Nucleus accumbens (tissue), 56 donors: ENCODE measurements at places on chromosomes 2 and 18.

GRCh38 chr18:35409911-35410310 is 32.8 kb upstream of the ZNF396 start:
- DNase-seq = no peak

- DNase-seq = no peak
Measured at GRCh38 chr2:67670747-67671183, 273.6 kb downstream of the ETAA1 start.

GRCh38 chr2:238128061-238128440 is 10.4 kb upstream of the KLHL30 start:
- no peak for DNase-seq

GRCh38 chr2:110095994-110096633 is 19.5 kb downstream of the MALL start:
- no peak for DNase-seq

- no peak for DNase-seq
Measured at GRCh38 chr18:30632071-30632698, 410.4 kb downstream of the DSC3 start.

- no peak for DNase-seq
Measured at GRCh38 chr2:127675331-127676261, at the start of gene LIMS2. Gene LIMS2 (minus strand): TSS chr2:127675530. CDS start chr2:127675024, 506 bp downstream.

- no peak for DNase-seq
Measured at GRCh38 chr2:183579686-183580085, 455.4 kb downstream of the NUP35 start.

DNA sequence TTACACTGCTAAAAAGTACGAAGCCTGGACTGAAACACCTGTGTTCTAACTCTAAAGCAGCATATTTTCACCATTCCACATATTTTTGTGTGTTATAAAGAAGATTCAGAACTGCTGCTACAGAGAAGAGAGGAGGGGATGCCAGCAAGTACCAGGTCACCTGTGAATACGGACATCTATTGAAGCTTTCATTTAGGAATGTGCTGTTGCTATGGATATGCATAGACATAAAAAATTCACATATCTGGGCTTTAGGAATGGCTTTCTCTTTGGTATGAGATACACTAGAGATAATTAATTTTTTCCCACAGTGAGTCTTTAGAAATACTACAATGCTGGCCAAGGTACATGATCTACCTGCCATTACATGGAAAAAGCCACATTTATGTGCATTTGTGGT is 238.5 kb downstream of the WDR7 start:
- DNase-seq = no peak

DNA sequence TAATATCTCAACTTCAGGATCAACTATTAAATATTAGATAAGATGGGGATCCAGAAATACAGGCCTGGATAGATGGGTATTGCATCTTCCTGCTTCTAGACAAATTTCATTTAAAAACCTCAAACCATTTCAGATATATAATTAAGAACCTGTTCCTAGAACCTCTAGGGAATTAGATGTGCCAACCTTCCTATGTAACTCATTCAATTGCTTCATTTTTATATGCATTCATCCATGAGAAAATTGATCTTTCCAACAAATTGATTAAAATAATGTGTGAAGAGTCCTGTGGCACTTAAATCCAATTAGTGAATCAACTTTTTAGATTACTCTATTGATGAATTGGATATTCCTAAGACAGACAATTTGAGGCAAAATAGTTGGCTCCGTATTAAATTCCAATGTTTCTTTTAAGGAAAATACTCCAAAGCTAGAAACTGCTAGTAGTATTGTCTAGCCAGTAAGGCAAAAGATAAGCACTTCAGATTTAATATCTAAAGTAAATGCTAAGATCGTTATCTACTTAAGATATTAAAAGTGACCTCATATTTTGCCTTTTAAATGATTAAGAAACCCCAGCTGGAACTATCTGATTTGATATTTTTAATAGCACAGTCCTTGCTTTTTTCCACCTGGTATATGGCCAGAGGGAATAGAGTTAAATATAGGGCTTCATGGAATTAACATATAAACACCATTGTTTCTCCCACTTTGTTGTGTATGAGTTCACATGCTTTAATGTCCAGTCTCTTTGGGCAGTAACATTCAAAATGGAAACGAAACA is 35.8 kb downstream of the DARS1 start:
- DNase-seq = no peak

GRCh38 chr2:160721089-160722040 is 227.8 kb upstream of the RBMS1 start:
- DNase-seq = no peak

- DNase-seq = no peak
Measured at GRCh38 chr2:220601674-220602073, 970.4 kb downstream of the EPHA4 start.

- no peak for DNase-seq
Measured at GRCh38 chr2:106334802-106335201, 133.4 kb downstream of the RGPD3 start.

DNA sequence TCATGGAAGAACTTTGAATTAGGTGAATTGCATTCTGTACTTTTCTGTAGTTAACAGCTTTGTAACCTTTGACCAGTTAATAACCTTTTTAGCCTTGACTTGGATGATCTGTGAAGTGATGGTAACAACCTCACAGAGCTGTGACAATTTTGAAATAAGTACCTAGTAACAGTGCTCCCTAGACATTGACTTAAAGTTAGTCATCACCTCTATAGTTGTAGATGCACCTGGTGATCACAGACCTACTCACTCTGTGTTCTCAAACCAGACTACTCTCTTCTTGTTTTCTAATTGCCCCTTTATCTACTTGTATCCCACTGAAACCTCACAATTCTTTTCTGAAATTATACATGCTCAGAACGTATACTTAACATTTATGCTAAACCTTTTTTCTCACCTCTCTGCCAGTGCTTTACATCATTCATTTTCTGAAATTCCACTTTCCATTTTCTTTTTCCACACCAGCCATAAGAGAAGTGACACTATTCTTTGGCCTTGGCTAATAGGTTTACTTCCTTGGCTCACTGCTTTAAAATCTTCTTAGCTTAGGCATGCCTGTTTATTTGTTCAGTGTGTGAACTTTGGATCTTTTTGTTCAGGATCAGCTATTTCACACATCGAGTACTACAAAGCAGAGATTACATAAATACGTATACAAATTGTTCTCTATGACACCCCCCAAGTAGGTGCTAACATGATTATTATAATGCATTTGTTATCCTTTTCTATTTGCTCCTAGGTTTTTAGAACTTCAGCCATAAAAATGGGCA is 9.3 kb downstream of the YPEL5 start:
- no peak for DNase-seq

GRCh38 chr2:56674084-56674483 is 490.3 kb downstream of the CCDC85A start:
- DNase-seq = no peak

DNA sequence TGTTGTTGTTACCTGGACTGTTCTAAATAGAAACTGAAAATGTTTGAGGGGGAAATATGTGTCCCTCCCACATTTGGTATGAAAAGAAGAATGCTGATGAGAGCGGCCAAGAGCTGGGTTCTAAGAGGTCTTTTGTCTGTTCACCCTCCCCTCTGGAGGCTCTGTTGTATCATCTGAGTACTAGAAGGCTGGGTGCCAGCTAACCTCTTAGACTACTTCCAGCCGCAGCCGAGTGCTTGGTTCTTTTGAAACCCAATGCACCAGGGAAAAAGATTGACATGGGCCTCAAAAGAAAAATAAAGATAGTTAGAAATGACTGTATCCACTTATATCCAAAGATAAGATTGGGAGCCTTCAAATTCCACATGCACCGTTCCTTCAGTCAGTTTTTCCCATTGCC is 255.9 kb downstream of the TXNL1 start:
- no peak for DNase-seq

DNA sequence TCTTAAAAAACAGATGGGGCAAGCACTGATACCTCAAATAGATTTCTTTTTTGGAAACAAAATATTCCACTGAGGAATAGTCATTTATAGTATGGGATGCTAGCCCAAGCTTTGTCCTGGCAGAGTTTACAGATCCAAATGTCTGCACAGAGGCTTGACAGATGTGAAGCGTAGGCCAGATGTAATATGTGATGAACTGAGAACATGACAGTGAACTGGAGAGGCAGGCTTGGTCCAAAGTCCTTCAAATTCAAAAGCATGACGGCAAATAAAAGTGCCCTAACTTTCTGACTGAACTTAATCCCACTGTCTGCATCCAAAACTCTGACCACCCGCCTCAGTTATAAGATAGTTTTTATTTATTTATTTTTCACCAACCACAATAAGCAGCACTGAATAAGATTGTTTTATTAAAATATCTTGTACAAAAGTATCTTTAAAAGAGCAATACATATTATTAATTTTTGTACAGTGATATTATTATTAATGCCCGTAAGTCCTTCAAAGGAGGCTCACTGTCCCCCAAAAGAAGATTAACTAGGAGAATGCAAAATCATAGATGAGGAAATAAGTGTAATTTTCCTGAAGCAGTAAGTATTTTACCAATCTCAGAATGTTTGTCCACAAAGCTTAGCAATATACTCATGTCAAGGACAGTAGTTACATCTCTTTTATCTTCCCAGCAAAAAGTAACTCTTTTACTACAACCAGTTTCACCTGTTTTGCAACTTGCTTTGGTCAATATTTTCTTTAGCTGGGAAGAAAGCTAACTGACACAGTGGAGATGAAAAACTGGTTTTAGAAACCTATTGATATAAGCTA is 10.7 kb upstream of the SPOPL start:
- DNase-seq = no peak

DNA sequence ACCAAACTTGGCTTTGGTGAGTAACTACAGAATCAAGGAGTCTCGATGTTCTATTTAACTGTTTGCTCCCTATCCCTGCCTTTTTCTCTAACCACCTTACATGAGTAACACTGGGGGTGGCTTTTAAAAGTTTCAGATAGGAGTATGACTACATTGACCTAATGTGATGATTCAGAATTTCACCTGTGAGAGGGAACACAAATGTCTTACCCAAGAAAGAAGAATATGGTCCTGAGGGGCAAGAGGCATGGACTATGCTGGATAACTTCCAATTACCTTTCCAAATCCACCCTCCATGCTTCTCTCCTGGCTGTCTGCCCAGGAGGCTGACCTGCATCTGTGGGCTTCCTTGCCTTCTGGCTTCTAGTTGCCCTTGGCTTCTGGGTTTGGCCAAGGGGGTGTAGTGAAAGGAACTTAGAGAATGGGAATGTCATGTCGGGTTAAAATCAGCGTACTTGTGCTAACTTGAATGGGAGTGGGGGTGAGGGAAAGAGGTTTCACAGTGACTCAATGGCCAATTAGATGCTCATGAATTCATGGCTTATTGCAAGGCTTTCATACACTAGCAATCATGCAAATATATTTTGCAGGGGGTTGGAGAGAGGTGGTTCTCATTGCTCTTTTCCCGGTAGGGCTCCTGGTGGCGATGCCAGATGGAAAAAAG is 5.3 kb upstream of the IL36G start:
- no peak for DNase-seq

DNA sequence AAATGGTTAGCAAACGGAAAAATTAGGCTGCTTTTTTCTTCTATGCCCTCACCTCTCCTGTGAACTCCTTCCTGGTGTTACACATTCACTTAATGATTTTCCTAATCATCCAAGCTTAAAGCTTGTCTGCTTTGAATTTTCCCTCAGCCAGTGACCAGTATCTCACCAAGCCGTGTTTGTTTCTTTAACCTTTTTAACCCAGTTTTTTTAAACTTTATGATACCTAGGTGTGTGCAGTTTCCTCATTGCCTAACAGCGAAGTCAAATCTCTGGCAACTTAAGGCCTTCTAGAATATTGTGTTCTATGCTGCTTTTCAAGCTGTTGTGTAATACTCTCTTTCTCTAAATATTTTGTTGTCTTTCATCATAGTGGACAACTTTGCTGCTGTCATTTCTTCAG is 113.0 kb downstream of the PIK3C3 start:
- DNase-seq = no peak

DNA sequence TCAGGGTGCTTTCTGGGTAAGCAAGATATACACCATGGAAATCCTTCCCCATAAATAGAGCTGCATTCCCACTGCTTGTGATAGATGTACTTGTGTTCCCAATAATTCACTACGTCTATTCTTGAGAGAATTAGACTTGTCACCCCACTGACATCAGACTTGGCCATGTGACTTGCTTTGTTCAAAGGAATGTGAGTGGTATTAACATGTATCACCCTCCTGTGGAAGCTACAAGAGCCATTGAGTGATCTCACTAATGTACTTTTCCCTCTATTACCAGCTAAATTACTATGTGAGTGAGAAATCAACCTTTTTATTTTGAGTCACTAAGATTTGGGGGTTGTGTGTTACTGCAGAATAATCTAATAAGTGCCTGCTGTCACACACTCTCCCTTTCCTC is 176.0 kb downstream of the CCDC178 start:
- no peak for DNase-seq

DNA sequence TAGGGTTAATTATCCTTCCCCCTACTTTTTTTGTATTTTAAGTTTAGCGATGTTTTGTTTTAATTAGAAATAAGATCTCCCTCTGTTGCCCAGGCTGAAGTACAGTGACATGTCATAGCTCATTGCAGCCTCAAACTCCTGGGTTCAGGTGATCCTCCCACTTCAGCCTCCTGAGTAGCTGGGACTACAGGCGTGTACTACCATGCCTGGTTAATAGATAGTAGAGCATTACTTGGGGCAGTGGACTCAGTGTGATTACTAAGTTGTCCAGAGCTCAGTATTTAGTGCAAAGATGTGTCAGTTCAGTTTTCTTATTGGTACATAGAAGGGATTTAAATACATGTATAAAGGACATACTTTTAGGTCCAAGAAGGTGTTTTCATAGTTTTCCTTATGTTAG is 9.5 kb upstream of the ADGRF3 start:
- DNase-seq = no peak

DNA sequence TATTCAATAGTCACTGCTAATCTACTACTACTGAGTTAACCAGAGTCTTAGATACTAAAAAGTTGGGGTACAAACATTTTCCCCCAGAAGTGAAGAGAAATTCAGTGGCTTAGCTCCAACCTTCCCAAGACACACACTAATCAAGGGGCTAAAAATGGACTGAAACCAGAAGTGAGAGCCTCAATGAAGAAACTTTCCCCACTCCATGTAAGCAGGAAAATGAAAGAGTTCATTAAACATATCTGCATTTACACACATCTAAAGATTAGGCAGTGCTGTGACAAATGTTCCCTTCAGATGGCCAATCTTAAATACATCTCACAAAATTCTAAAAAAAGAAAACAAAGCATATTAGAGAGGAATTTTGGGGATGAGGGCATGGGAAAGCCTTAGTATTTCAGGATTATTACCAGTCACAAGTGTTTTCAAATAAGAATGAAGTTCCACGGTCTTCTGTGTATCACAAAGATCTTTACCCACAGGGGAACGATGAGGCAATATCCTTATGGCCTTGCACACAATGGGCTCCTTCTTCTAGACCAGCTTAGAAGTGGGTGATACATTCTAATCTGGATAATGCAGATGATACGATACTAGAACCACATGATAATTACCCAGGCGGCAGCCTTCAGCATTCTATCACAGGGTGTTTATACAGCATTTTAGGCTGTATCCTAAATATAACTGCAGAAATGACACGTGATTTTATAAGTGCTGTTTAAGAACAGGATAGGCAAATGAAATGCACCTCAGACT is 17.1 kb downstream of the ANKRD44 start:
- no peak for DNase-seq

DNA sequence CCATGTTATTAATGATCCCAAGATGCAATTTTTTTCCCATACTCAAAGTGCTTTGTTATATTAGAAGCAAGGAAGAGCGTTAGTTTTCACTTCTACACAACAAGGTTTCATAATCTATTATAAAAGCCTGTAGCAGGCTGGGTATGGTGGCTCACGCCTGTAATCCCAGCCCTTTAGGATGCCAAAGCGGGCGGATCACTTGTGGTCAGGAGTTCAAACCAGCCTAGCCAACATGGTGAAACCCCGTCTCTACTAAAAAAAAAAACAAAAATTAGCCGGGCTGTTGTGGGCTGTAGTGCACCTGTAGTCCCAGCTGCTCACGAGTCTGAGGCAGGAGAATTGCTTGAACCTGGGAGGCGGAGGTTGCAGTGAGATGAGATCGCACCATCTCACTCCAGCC is 19.0 kb upstream of the SERPINB2 start:
- DNase-seq = no peak
